Left colon (tissue), 2 donors: ENCODE measurements at places on chromosomes 6 and 20.

GRCh38 chr6:115891111-115891669, 169.5 kb downstream of the FRK start:
- DNase-seq: no peak

- no peak for DNase-seq
Observed at GRCh38 chr20:40668449-40669228, 20.4 kb downstream of the MAFB start.

GRCh38 chr6:32212076-32212760, 11.6 kb downstream of the NOTCH4 start:
- no peak for DNase-seq

DNA sequence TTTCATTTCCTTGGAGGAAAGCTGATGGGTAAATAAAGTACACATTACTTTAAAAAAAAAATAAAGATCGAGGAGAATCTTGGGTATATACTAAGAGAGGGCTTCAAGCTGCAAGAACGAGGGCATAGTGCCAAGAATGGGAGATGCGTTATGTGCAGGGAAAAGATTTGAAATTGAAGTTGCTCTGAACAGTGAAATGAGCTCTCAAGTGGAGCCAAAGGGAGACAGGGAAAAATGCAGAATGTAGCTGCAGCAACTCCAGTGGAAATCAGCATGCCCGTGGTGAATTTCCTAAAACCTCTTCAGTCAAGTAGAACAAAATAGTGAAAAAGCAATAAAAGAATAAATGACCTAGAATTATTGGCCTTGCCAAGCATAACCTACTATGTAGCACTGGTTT, 11.4 kb upstream of the COL9A1 start:
- DNase-seq: no peak

- no peak for DNase-seq
Observed at GRCh38 chr6:97412511-97412910, 129.5 kb upstream of the MMS22L start.

GRCh38 chr6:150418827-150419594, 50.2 kb downstream of the IYD start:
- DNase-seq: peak; percentile 87

DNA sequence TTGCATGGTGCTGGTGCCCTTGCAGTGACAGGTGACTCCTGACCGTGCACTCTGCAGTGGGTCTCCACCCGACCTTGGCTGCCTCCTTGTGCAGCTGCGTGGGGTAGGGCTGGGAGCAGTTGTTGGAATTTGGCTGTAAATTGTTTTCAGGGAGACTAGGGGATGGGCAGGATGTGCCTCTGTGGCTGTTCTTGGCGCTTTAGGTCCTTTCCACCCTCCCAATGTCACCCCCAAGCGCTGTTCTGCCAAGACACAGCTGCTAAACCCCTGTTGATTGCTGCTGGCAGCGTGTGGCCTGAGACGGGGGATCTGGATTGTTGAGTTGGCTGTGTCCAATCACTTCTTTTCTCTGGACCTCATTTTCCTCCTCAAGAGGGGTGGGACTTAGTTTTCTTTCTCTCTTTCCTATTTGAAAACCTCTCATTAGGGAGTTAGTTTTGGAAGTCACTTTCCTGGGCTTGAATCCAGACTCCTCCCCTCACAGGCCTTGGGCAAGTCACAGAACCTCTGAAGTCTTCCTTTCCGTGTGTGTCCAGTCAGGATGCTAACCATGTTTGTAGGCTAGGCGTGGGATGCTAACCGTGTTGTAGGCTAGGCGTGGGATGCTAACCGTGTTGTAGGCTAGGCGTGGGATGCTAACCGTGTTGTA, 8.5 kb downstream of the IGF2R start:
- no peak for DNase-seq

GRCh38 chr6:124298730-124299129, 495.1 kb downstream of the NKAIN2 start:
- no peak for DNase-seq

GRCh38 chr20:9615766-9616454, 101.5 kb downstream of the LAMP5 start:
- no peak for DNase-seq

- DNase-seq: no peak
Observed at GRCh38 chr20:47406849-47407682, 50.6 kb upstream of the ZMYND8 start.

- DNase-seq: no peak
Observed at GRCh38 chr6:139955366-139956155, 581.1 kb upstream of the CITED2 start.

DNA sequence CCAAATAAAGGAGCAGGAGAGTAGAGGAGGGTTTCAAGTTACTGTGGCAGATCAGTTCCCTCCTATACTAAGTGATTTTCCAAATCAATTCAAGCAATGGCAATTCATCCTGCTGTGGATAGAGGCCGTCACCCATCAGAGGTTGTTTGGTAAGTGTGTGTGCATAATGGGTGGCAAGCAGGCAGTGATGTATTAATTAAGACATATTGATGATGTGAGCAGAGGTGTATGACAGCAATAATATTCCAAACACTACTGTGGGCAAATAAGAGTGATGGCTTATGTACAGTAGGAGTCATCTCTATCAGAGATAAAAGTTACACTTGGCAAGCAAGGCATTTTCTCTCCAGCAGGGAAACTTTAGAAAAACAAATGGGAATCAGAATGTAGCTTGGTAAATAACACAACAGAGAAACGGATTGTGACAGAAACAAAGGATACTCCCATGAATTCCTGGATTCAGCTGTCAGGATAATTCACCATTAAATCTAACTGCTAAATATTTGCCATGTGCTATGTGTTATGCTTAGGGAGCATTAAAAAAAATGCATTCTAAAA, 196.3 kb downstream of the KHDC1L start:
- DNase-seq: no peak

GRCh38 chr6:62479697-62480220, 193.7 kb upstream of the KHDRBS2 start:
- no peak for DNase-seq

DNA sequence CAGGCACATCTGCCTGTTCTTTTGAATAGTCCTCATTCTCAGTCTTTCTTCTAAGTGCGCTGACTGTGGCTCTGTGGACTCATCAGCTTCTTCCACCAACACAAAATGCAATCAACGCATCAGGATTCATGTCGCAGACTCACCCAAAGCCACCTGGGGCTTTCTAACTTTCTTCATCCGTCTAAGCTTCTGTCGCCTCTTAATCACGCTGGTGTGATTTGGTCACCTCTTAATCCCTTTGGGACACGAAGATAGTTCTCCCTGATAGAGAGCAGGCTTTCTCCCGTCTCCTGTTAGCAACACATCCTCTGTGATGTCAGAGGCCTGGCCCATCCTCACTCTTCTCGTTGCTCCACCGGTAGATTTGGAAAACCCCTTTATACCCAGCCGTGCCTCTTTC, 78.0 kb upstream of the FOXQ1 start:
- no peak for DNase-seq

- no peak for DNase-seq
Observed at GRCh38 chr6:54254886-54255285, 53.4 kb upstream of the TINAG start.

GRCh38 chr6:158285656-158286021, 26.6 kb upstream of the TULP4 start:
- DNase-seq: no peak

DNA sequence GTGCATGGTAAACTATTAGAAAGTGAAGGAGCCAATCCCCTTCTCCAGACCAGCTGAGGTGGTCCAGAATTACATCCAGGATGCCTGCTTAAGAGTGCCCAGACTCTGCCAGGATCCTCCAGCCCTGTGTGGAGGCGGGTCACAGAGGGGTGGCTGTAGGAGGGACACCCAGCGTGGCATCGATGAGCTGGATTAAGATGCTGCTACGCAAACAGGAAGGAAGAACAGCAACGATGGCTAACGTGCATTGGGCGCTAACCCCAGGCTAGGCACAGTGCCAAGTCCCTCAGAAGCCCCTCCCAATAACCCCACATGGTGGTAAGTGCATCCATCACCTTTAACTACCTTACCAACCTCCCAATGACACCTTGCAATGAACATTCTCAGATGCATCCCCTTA, 63.9 kb upstream of the MRPS10 start:
- no peak for DNase-seq

- DNase-seq: no peak
Observed at GRCh38 chr20:4069751-4070150, 54.4 kb upstream of the RNF24 start.

GRCh38 chr6:44762496-44762895, 375.0 kb downstream of the CDC5L start:
- DNase-seq: no peak

- no peak for DNase-seq
Observed at GRCh38 chr6:109059571-109060021, 35.0 kb downstream of the SESN1 start.

DNA sequence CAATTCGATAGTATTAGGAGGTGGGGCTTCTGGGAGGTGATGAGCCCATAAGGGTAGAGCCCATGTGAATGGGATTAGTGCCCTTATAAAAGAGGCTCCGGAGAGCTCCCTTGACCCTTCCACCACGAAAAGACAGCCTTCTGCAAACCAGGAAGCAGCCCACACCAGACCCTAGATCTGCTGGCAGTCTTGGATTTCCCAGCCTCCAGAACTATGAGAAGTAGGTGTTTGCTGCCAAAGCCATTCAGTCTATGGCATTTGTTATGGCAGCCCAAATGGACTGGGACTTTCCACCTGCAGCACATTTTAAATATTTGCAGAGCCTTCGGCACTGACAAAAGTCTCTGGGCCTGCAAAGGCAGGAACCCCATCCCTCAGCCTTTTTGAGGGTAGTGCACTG, 11.8 kb upstream of the SFT2D1 start:
- DNase-seq: no peak

GRCh38 chr6:35573495-35574110, 60.9 kb upstream of the TULP1 start:
- DNase-seq: no peak

GRCh38 chr20:63167026-63167917, 48.7 kb downstream of the YTHDF1 start:
- no peak for DNase-seq

DNA sequence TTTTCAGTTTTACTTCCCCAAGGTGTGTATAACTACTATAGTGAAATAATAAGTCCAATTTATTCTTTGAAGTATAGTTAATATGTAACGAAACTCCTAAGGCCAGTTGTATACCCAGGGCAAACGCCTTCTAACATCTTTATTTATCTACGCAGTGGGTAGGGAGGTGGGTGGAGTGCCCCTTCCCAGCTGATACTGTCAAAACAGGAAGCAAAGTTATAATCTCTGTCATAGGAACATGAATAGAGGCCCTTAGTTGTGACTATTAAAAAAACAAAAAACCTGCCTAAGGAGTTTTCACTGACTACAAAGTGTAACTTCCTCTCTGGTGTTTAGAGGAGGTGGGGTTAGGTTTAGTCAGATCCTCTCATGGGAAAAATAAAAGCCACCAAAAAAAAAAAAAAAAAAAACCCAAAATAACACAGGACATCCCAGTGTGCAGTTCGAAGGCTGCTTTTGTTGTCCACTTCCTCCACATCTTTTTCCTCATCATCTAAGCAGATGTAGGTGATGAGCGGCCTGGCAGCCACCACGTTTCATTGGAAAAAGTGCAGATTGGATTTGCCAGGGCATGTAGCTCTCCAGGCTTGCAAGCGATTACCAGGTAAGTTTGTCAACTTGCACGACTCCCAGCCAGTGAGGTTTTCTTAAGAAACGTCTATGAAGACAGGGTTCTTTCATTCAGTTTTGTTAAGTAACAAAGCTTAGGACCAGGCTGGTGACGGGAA, 58.7 kb downstream of the UTRN start:
- peak; percentile 61 for DNase-seq
